ENCODE measurements at places on chromosomes 12 and 14.

GRCh38 chr14:76848879-76849278 is 22.7 kb downstream of the LRRC74A start:
- no peak for DNase-seq

- no peak for DNase-seq
Observed at GRCh38 chr12:68497702-68498101, 113.0 kb upstream of the RAP1B start.

- no peak for DNase-seq
Observed at GRCh38 chr14:65239938-65240296, 137.6 kb upstream of the MAX start.

DNA sequence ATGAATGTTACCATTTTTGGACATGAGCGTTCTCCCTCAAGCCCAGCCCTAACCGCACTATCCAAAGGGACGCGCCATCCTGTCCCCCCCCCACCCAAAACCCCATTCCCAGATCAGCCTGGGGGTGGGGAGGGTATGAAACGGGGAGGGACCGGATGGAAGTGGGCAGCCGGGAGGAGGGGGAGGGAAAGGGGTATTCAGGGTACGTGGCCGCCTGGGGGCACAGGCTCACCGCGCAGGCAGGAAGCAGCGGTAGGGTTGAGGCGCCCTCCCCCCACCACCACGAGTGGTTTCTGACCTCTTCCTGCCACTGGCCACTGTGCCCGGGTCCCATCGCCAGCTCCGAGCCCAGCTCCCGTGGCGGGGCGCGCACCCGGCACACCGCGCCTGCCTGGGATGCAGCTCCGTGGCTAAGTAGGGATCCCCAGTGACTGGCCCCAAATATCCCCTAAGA is 1.4 kb downstream of the ACTN1 start:
- peak; percentile 44 for DNase-seq

DNA sequence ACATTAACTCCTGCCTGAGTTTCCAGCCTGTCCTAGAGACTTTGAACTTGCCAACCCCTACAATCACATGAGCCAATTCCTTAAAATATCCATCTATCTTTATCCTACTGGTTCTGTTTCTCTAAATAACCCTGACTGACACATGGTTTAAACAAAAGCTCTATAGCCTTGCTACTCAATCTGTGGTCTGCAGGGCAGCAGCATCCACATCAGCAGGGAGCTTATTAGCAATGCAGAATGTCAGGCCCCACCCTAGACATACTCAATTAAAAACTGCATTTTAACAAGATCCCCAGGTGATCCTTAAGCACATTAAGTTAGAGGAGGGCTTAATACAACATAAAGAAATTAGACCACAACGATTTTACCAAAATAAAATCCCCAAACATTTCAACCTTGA is 108.3 kb upstream of the CPSF6 start:
- no peak for DNase-seq

GRCh38 chr12:80412343-80412953 is 31.6 kb upstream of the PTPRQ start:
- no peak for DNase-seq

- DNase-seq, result no peak
Observed at GRCh38 chr12:74780182-74780849, 242.7 kb downstream of the ATXN7L3B start.

- no peak for DNase-seq
Observed at GRCh38 chr12:80815351-80815750, 98.6 kb downstream of the MYF5 start.

GRCh38 chr14:73753124-73753886 is 39.1 kb upstream of the PNMA1 start:
- DNase-seq, result no peak

- no peak for DNase-seq
Observed at GRCh38 chr12:1853716-1854115, 33.4 kb downstream of the LRTM2 start.

GRCh38 chr12:131101703-131102492 is 148.2 kb downstream of the ADGRD1 start:
- DNase-seq, result no peak

DNA sequence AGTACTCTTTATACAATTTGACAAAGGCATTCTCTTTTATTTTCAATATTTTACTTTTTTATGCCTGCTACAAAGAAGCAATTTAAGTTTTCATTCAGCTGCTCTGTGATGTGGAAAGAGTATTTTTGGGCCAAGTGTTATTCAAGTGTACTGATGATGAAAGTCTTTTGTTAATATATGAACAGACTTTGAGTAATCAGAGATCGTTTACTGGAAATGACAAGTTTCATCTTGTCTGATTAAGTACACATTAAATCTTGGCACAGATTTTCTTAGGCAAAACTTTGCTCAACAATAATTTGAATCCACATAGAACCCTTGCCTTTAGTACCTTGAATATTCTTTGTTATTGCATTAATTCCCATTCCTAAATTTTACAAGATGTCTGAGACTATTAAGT is 13.3 kb upstream of the PZP start:
- DNase-seq, result no peak

DNA sequence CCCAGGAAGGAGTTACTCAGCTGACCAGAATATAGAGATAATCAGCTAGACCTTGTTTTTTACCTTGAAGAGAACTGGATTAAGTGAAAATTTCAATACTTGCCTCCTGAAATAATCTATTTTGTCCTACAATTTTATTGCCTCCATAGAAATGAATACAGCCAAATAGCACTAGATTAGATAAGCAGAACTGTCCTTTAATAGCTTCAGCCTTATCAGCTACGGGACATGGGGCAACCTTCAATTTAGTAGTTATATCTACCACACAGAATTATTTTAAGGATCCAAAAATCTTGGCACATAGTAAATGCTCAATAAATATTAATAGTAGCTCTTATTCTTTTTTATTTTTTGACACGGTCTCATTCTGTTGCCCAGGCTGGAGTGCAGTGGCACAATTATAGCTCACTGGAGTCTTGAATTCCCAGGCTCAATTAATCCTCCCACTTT is 67.2 kb upstream of the PLEKHG3 start:
- DNase-seq, result no peak

- no peak for DNase-seq
Observed at GRCh38 chr14:33390335-33390734, 451.7 kb downstream of the NPAS3 start.

DNA sequence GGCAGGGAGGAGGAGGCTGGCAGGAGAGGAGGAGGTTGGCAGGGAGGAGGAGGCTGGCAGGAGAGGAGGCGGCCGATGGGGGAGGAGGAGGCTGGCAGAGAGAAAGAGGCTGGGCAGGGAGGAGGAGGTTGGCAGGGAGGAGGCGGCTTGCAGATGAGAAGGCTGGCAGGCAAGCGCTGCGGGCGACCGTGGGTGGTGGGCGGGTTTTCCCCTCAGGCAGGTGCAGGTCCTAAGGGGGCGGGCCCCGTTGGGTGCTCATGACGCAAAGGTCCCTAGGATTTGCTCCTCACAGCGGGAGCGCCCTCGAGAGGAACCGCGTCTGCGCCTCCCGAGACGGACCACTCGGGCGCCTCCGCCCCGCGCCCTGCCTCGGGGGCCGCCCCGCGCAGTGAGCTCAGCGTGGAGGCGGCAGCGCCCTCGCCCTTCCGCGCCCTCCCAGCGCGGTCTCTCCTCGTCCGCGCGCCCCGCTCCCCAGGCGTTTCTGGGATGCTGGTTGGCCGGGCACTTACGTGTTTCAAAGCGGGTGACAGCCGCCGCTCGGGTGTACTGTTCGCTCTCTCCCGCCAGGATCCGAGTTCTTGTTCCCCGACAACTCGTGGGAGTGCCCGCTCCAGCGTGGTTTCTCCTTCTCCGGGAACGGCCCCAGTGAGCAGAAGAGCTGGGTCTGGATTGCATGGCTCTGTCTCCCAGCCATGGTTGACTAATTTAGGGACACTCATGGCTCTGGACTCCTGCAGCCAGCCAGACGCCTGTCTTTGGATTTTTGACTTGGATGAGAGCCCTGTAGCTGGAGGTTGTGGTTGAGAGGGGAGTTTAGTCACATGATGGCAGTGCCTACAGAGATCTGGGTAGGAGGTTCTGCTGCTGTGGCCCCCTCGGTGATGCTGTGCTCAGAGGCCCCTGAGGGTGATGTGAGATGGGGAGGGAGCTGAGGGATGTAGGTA is 64.1 kb upstream of the PPP4R3A start:
- DNase-seq, result peak; percentile 82

- DNase-seq, result no peak
Observed at GRCh38 chr14:64944041-64944440, 1.5 kb upstream of the GPX2 start.

DNA sequence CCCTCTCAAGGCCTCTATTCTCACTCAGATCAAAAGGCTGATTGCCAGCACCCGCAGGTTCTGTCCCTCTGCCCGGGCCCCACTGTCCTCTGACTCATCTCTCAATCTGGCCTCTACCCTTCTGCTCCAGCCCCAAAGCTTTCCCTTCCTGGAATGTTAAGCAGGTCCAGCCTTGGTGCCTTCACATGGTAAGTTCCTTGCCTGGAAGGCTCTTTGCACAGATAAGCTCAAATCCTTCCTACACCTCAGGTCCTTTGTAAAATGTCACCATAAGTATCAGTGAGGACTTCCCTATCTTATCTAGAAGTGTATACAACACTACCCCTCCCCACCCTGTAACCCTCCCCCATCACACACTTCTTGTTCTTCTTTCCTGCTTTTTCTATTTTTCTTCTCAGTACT is 22.2 kb downstream of the LPCAT3 start:
- no peak for DNase-seq

GRCh38 chr14:40386433-40386832 is 954.2 kb upstream of the FBXO33 start:
- DNase-seq, result no peak

GRCh38 chr12:91937706-91938105 is 207.9 kb downstream of the BTG1 start:
- no peak for DNase-seq

DNA sequence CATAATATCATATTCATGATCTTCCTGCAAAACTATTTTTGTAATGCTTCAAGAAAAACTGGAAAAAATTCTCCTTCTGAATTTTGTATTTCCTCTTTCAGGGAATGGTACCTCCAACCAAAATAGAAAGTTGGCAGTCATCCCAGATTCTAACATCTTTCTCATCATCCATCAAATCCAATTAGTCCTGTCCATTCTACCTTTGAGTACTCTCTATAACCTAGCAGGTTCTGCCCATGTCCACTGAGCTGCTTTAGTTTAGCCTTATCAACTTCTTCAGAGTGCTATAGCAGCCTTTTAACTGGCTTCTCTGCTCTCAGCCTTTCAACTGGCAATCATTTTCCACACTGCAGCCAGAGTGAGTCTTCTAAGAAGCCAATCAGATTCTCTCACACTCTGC is 236.2 kb downstream of the AKAP6 start:
- no peak for DNase-seq

GRCh38 chr12:70469221-70469820 is 103.2 kb downstream of the KCNMB4 start:
- DNase-seq, result no peak

- no peak for DNase-seq
Observed at GRCh38 chr12:92362785-92363184, 217.1 kb upstream of the BTG1 start.

DNA sequence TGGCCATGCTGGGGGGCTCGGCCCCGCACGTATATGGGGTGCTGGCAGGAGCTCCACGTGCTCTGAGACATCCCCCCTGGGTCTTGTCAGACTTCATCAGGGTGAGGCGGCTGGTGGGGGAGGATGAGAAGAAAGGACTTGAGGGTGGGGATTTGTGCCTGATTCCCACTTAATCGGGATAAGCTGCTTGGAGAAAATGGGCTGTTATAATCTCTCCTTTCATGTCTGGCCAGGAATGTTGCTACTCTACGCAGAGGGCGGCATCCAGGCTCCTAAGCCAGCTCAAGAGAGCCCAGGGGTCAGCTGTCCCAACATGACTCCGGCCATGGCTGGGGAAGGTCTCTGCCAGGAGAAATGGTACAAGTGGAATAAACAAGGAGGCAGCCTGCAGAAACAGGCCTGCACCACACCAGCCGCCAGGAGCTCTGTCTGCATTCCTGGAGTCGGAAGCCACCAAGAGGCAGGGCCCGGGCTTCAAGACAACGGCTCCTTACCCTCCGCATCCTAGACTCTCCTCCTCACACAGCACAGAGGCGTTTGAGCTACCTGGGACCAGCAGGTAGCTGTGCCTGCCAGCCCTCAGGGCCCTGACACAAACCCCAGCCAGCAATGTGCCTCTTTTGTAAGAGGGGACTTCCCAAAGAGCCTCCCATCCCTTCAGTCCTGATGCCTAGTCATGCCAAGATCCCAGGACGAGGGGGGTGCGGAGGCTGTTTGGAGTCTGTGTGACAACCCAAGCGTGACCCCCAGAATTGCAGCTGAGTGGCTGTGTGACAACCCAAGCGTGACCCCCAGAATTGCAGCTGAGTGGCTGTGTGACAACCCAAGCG is 195.8 kb upstream of the DIO3 start:
- no peak for DNase-seq

- no peak for DNase-seq
Observed at GRCh38 chr14:50364792-50365191, 31.9 kb downstream of the CDKL1 start.

- DNase-seq, result no peak
Observed at GRCh38 chr12:115324949-115325593, 641.1 kb upstream of the TBX3 start.

GRCh38 chr12:25712169-25712568 is 159.1 kb upstream of the LMNTD1 start:
- DNase-seq, result no peak

DNA sequence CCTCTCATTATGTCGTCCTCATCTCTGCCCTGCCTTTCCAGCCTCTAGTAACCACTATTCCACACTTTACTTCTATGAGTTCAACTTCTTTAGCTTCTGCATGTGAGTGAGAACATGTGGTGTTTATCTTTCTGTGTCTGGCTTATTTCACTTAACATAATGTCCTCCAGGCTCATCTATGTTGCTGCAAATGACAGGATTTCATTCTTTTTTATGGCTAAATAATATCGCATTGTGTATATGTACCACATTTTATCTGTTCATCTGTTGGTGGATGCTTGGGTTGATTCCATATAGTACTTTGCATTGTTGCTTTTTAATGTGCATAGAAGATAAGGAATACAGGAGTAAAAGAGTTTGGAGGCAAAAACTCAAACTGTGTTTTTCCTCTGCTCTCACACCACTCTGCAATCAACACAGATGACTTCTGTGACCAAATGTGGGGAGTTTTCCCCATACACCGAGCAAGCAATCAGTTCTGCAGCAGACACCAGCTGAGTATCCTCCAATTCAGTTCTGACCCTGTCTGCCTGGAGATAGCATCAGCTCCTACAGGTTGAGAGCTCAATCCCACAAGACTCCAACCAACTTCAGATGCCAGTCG is 24.6 kb upstream of the FLVCR2 start:
- DNase-seq, result no peak
